B cell (primary cell): ENCODE measurements at places on chromosomes 16 and 17. TPM values are rescaled to one million over a fixed set of nuclear protein-coding genes. Genes with fewer than 3 reads are reported as not detected.

Gene KRTAP17-1
- not detected in 2 replicates for total RNA-seq

Gene CBFA2T3
- total RNA-seq, result 58.3 and 58.5 TPM in 2 replicates

Gene HOXB4
- total RNA-seq, result 1.5 and 1.7 TPM in 2 replicates

Gene TELO2
- total RNA-seq, result 81.9 and 88.4 TPM in 2 replicates

Gene KIF18B
- total RNA-seq, result 0.44 TPM in 1 of 2 replicates, not detected in the other

Gene NOG
- not detected in 2 replicates for total RNA-seq

Gene DNAJA2
- 57.0 and 57.3 TPM in 2 replicates for total RNA-seq

Gene VMP1
- 78.5 and 83.5 TPM in 2 replicates for total RNA-seq

Gene ANKRD40CL
- not detected in 2 replicates for total RNA-seq

Gene CA7
- total RNA-seq, result not detected in 2 replicates

Gene TEX19
- total RNA-seq, result not detected in 2 replicates

Gene TOX3
- not detected in 2 replicates for total RNA-seq

GRCh38 chr16:4272114-4272956, 488 bp downstream of the TFAP4 start:
- no peaks in the 10 kb centered on the region for H3K36me3 ChIP-seq
- no peak overlapping the region for H3K27ac ChIP-seq
- peak overlapping the region; percentile 52 for H3K4me3 ChIP-seq
- DNase-seq, result peak; percentile 75
- H3K4me1 ChIP-seq, result peaks cover 7% of the 10 kb centered on the region
- no peaks in the 10 kb centered on the region for H3K27me3 ChIP-seq

DNA sequence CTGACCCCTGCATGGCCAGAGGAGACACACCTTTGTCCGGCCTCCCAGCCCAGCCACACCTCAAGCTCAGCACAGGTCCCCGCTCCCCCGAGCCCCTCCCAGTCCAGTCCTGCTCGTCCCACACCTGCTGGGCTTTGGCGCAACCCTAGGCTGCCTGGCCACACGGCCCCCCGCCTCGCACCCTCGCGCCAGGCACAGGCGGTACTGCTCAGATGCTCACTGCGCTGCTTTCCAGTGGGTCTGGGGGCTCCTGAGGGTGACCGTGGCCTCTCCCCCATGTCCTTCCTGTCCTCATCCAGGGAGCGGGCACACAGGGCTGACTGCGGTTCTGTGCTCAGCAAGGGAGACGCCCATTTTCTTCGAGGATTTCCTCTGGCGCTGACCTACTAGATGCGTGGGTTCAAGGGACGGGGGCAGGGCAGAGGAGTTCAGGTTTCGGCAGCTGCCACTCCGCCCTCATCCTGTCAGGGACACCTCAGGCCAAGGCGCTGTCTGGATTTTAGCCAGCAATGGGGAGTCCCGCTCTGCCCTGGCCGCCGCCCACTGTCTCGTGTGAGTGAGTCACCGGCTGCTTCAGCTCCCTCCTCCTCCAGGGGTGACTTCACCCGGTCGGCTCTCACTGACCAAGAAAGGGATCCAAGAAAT, 118.0 kb upstream of the ZNF469 start:
- H3K27me3 ChIP-seq, result no peaks in the 10 kb centered on the region
- no peak overlapping the region for H3K4me3 ChIP-seq
- peaks cover 5% of the 10 kb centered on the region for H3K4me1 ChIP-seq
- no peaks in the 10 kb centered on the region for H3K36me3 ChIP-seq

GRCh38 chr17:45311401-45311759, 5.4 kb downstream of the MAP3K14 start:
- H3K4me1 ChIP-seq, result peaks cover 92% of the 10 kb centered on the region
- no peak for DNase-seq
- no peaks in the 10 kb centered on the region for H3K36me3 ChIP-seq
- H3K27me3 ChIP-seq, result no peaks in the 10 kb centered on the region

GRCh38 chr16:49094471-49094870, 187.2 kb downstream of the CBLN1 start:
- no peaks in the 10 kb centered on the region for H3K27me3 ChIP-seq
- H3K4me1 ChIP-seq, result no peaks in the 10 kb centered on the region
- H3K36me3 ChIP-seq, result no peaks in the 10 kb centered on the region
- no peak for DNase-seq
- H3K27ac ChIP-seq, result no peak overlapping the region

GRCh38 chr17:51121620-51122472, 1.2 kb upstream of the SPAG9 start:
- no peaks in the 10 kb centered on the region for H3K27me3 ChIP-seq
- H3K36me3 ChIP-seq, result no peaks in the 10 kb centered on the region
- peaks cover 28% of the 10 kb centered on the region for H3K4me1 ChIP-seq
- peak; percentile 80 for DNase-seq
- peak overlapping the region; percentile 94 for H3K27ac ChIP-seq

DNA sequence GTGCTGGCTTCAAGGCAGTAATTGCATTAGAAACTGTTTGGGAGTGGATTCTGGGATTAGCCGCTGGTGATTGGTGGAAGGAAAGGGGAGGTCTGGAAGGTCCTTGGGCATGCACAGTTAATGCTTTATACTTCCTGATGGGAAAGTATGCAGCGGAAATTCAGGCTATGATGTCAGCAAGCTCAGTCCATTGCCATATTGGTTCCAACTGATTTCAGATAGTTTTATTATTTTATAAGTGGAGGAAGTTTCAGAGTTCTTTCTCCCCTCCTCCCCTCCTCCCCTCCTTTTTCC, 8.1 kb upstream of the CMTR2 start:
- H3K4me1 ChIP-seq, result no peaks in the 10 kb centered on the region
- no peak overlapping the region for H3K4me3 ChIP-seq
- H3K27me3 ChIP-seq, result peaks cover 11% of the 10 kb centered on the region
- H3K36me3 ChIP-seq, result no peaks in the 10 kb centered on the region
- DNase-seq, result no peak
- no peak overlapping the region for H3K27ac ChIP-seq

DNA sequence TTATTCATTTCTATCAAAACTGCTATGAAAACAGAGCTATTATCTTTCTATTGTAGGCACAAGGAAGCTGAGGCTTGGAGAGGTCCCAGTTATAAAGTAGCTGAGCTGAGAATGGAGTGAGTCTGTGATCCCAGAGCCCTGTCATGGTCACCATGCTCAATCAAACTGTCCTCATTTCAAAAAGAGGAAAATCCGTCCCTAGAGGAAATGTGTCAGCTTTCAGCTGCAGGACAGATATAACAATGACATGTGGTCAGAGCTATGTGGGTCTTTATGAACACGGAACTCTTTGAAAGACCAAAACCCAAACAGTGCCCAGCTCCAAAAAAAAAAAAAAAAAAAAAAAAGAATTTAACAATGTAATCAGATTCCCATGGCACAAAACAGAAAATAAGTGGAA, 266.1 kb downstream of the XYLT1 start:
- peaks cover 9% of the 10 kb centered on the region for H3K36me3 ChIP-seq
- DNase-seq, result no peak
- H3K4me3 ChIP-seq, result no peak overlapping the region
- H3K27ac ChIP-seq, result no peak overlapping the region

- H3K4me3 ChIP-seq, result no peak overlapping the region
- peak overlapping the region; percentile 28 for H3K27ac ChIP-seq
- no peaks in the 10 kb centered on the region for H3K36me3 ChIP-seq
- DNase-seq, result peak; percentile 64
- H3K4me1 ChIP-seq, result peaks cover 11% of the 10 kb centered on the region
Observed at GRCh38 chr16:67278773-67279295, 498 bp upstream of the PLEKHG4 start.

DNA sequence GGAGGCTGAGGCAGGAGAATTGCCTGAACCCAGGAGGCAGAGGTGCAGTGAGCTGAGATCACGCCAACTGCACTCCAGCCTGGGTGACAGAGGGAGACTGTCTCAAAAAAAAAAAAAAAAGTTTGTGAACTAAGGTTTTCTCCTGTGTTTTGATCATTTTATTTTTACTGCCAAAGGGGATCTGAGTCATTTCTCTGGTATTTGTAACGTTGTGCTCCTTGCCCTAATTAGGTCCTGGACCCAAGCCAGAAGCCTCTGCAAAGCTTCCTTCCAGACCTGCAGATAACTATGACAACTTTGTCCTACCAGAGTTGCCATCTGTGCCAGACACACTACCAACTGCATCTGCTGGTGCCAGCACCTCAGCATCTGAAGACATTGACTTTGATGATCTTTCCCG, 32.1 kb downstream of the IST1 start:
- peaks cover 69% of the 10 kb centered on the region for H3K36me3 ChIP-seq
- H3K4me1 ChIP-seq, result no peaks in the 10 kb centered on the region
- no peaks in the 10 kb centered on the region for H3K27me3 ChIP-seq
- H3K27ac ChIP-seq, result no peak overlapping the region
- DNase-seq, result no peak
- no peak overlapping the region for H3K4me3 ChIP-seq

DNA sequence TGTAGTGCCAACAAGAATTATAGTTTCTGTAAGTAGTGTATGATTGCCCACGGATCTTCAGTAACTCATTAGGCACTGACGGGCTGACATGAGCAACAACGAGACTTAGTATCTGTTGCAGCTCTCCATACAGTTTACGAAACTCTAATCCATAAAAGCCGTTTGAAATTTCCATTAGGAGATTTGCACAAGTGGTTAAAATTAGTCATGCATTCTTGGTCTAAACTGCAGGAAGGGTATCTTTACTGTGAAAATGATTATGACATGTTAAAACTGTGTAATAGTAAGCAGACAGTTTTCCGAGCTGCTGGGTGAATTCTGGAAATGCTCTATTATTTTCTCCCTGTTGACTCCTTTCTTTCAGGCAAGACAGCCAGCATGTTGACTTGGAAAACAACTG, 605.0 kb downstream of the WWOX start:
- DNase-seq, result no peak
- no peak overlapping the region for H3K27ac ChIP-seq
- H3K36me3 ChIP-seq, result no peaks in the 10 kb centered on the region

- DNase-seq, result no peak
- no peak overlapping the region for H3K27ac ChIP-seq
- H3K4me3 ChIP-seq, result no peak overlapping the region
- H3K4me1 ChIP-seq, result no peaks in the 10 kb centered on the region
- no peaks in the 10 kb centered on the region for H3K27me3 ChIP-seq
Observed at GRCh38 chr17:66630379-66630778, 204.5 kb upstream of the CACNG5 start.

GRCh38 chr16:2039274-2040031, 8.2 kb downstream of the NTHL1 start:
- no peak overlapping the region for H3K4me3 ChIP-seq
- DNase-seq, result no peak
- H3K36me3 ChIP-seq, result no peaks in the 10 kb centered on the region
- H3K27ac ChIP-seq, result no peak overlapping the region

- DNase-seq, result no peak
- H3K4me3 ChIP-seq, result no peak overlapping the region
Observed at GRCh38 chr16:85162478-85163277, 50.4 kb upstream of the CIBAR2 start.

DNA sequence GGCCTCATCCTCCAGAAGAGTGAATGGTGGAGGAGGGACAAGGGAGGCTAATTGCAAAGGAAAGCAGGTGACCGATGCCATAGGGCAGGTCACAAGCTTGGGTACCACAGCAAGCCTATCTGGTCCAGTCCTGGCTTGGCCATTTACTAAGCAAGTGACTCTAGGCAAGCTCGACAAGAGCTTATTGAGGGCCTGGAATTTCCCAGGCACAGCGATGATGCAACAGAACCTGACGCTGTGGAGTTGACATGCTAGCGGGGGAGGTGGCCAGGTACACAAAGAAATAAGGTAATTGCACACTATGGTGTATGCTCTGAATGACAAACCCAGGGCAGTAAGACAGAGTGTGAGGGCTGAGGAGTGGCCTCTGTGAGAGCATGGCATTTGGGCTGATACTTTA, 98.5 kb downstream of the PGS1 start:
- H3K4me1 ChIP-seq, result peaks cover 6% of the 10 kb centered on the region
- no peak for DNase-seq
- no peak overlapping the region for H3K27ac ChIP-seq
- H3K4me3 ChIP-seq, result no peak overlapping the region

- no peaks in the 10 kb centered on the region for H3K27me3 ChIP-seq
- no peaks in the 10 kb centered on the region for H3K36me3 ChIP-seq
- DNase-seq, result no peak
- no peaks in the 10 kb centered on the region for H3K4me1 ChIP-seq
- no peak overlapping the region for H3K27ac ChIP-seq
Observed at GRCh38 chr17:7809086-7809790, 24.8 kb upstream of the KDM6B start.

GRCh38 chr16:23509782-23510163, 521 bp downstream of the GGA2 start:
- peak overlapping the region; percentile 75 for H3K4me3 ChIP-seq
- H3K27ac ChIP-seq, result peak overlapping the region; percentile 91
- no peaks in the 10 kb centered on the region for H3K27me3 ChIP-seq
- DNase-seq, result peak; percentile 58
- peaks cover 8% of the 10 kb centered on the region for H3K36me3 ChIP-seq

- no peaks in the 10 kb centered on the region for H3K36me3 ChIP-seq
- no peak overlapping the region for H3K27ac ChIP-seq
- H3K27me3 ChIP-seq, result no peaks in the 10 kb centered on the region
- no peak overlapping the region for H3K4me3 ChIP-seq
- DNase-seq, result no peak
- H3K4me1 ChIP-seq, result no peaks in the 10 kb centered on the region
Observed at GRCh38 chr17:17362540-17362930, 59.4 kb downstream of the NT5M start.

DNA sequence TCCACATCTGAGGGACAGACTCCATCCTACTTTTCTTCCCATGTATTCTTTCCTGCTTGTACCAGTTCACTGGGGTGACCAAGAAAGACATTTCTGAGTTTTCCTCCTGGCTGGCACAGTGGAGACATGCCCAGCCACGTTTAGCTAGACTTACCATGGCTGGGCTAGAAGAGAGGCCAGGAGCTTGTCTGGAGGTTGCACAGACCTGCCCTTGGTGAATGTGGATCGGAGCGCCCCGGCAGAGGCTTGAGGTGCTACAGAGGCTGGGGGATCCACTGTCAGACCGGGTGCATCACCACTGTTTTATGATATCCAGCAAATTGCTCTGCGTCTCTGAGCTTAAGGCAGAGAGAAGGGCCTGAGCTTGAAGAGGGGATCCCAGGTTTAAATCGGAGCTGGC, 3.5 kb downstream of the IL4R start:
- no peaks in the 10 kb centered on the region for H3K27me3 ChIP-seq
- peaks cover 48% of the 10 kb centered on the region for H3K36me3 ChIP-seq
- H3K4me3 ChIP-seq, result peak overlapping the region; percentile 90
- no peak overlapping the region for H3K27ac ChIP-seq
- DNase-seq, result no peak
- peaks cover 64% of the 10 kb centered on the region for H3K4me1 ChIP-seq

DNA sequence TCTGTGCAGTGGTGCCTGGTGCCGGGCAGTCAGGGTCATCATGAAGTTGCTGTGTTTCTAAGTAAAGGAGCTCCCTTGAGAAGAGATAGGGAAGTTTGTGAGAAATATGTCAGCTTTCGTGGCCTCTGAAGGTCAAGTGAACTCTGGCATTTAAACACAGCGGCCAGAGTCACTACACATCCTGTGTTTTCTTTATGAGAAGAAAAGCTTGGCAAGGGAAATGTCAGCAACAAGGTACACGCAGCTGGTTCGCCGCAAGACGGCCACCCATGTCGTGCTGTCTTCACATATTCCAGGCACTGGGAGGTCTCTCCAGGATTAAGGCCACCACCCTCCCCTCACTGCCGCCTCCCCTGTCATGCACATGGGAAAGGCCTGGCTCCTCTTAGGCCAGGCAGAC, 33.2 kb upstream of the PEMT start:
- H3K4me3 ChIP-seq, result no peak overlapping the region
- H3K4me1 ChIP-seq, result peaks cover 4% of the 10 kb centered on the region
- H3K27ac ChIP-seq, result no peak overlapping the region

GRCh38 chr16:58026705-58027160, 1.2 kb downstream of the MMP15 start:
- no peak overlapping the region for H3K27ac ChIP-seq
- H3K36me3 ChIP-seq, result no peaks in the 10 kb centered on the region
- peak overlapping the region; percentile 58 for H3K4me3 ChIP-seq
- peaks cover 21% of the 10 kb centered on the region for H3K27me3 ChIP-seq
- DNase-seq, result no peak

GRCh38 chr16:84722068-84722467, 22.3 kb downstream of the USP10 start:
- H3K4me1 ChIP-seq, result peaks cover 34% of the 10 kb centered on the region
- no peak overlapping the region for H3K4me3 ChIP-seq
- H3K27ac ChIP-seq, result no peak overlapping the region
